ENCODE measurements at places on chromosomes 4 and X.

- no peak overlapping the region for H3K27ac ChIP-seq
- no peaks in the 10 kb centered on the region for H3K27me3 ChIP-seq
- DNase-seq = no peak
- no peak overlapping the region for H3K4me3 ChIP-seq
- no peaks in the 10 kb centered on the region for H3K4me1 ChIP-seq
Observed at GRCh38 chr4:89254847-89255246, 52.8 kb downstream of the GPRIN3 start.

GRCh38 chrX:155028877-155029291 lies 2.2 kb downstream of the FUNDC2 start:
- H3K27ac ChIP-seq = peak overlapping the region; percentile 42
- no peaks in the 10 kb centered on the region for H3K27me3 ChIP-seq
- no peaks in the 10 kb centered on the region for H3K36me3 ChIP-seq

- no peak for DNase-seq
- H3K4me1 ChIP-seq = no peaks in the 10 kb centered on the region
- H3K36me3 ChIP-seq = no peaks in the 10 kb centered on the region
- H3K27ac ChIP-seq = no peak overlapping the region
Observed at GRCh38 chr4:186757696-186758355, 34.2 kb upstream of the FAT1 start.

- no peaks in the 10 kb centered on the region for H3K4me1 ChIP-seq
- no peak overlapping the region for H3K4me3 ChIP-seq
- DNase-seq = no peak
- H3K27me3 ChIP-seq = no peaks in the 10 kb centered on the region
- H3K36me3 ChIP-seq = no peaks in the 10 kb centered on the region
Observed at GRCh38 chrX:122625821-122626220, 558.3 kb upstream of the GRIA3 start.

- no peak overlapping the region for H3K4me3 ChIP-seq
- no peak for DNase-seq
- no peaks in the 10 kb centered on the region for H3K27me3 ChIP-seq
- peaks cover 3% of the 10 kb centered on the region for H3K36me3 ChIP-seq
- H3K4me1 ChIP-seq = peaks cover 44% of the 10 kb centered on the region
Observed at GRCh38 chrX:71618787-71619186, 476 bp upstream of the CXCR3 start.

DNA sequence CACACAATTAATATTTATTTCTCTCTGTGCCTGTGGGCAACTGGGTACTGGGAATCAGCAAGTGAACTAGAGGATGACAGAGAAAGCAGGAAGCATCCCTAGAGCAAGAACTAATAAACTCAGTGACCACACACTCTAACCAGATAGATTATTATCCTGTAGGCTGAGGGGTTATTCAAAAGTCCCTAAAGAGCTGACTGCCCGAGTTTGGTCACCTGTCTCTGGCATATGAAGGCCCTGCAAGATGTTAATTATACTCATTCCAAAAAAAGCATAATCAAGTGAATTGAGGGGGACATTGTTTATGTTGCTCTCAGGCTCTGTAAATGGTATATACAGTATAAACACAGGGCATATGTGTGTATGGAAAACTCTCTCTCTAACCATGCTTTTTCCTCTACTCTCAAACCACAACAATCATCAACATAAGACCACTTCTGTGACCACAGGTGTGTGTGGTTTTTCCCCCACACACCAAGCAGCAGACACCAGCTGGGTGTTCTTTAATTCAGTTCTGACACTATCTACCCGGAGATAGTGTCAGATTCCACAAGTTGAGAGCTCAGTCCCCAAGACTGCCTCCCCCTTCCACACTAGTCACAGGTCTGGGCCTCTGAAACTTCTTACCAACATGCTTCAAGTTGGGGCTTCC lies 6.2 kb upstream of the HPSE start:
- no peak for DNase-seq
- H3K4me1 ChIP-seq = peaks cover 4% of the 10 kb centered on the region
- no peaks in the 10 kb centered on the region for H3K27me3 ChIP-seq
- no peak overlapping the region for H3K4me3 ChIP-seq
- no peak overlapping the region for H3K27ac ChIP-seq

DNA sequence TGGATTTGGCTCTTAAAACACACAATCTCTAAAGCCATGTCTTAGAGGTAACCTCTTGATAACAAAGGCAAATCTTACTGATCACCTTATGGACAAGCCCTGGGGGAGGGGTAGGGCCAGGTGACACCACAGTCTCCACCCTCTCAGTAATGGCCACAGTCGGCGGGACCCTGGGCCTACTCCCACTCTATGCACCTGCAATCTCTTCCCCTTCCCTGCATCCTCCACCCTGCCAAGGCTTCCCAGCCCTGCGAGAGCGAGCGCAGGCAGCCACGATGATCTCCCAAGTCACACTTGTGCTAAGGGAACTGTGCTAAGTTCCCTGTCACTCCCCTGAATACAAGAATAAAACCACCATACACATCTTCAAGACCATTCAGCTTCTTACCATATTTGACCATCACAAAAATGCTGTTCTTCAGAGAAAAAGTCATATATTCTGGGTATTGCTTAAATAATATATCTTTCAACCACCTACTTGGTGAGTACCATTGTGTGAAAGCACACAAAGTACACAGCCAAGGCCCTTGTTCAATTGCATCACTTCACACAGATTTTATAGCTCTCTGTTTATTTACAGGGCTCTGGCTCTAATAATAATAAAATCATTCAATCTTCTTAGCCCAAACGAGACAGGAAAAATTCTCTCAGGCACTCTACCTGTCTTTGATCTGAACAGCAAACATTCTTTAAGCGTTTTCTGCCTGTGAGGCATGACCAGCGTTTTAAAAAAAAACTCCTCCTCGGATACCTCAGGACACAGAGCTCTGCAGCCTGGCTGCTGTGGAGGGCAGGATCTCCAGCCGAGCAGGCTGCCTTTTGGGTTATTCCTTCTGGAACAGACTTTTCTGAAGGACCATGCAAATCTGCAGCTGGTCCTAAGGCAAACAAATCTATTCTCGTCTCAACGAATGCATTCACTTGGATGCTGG lies 115.7 kb upstream of the MAP3K15 start:
- H3K4me1 ChIP-seq = peaks cover 33% of the 10 kb centered on the region
- H3K27me3 ChIP-seq = no peaks in the 10 kb centered on the region
- no peak overlapping the region for H3K4me3 ChIP-seq
- H3K27ac ChIP-seq = peak overlapping the region; percentile 55
- no peak for DNase-seq
- peaks cover 7% of the 10 kb centered on the region for H3K36me3 ChIP-seq

DNA sequence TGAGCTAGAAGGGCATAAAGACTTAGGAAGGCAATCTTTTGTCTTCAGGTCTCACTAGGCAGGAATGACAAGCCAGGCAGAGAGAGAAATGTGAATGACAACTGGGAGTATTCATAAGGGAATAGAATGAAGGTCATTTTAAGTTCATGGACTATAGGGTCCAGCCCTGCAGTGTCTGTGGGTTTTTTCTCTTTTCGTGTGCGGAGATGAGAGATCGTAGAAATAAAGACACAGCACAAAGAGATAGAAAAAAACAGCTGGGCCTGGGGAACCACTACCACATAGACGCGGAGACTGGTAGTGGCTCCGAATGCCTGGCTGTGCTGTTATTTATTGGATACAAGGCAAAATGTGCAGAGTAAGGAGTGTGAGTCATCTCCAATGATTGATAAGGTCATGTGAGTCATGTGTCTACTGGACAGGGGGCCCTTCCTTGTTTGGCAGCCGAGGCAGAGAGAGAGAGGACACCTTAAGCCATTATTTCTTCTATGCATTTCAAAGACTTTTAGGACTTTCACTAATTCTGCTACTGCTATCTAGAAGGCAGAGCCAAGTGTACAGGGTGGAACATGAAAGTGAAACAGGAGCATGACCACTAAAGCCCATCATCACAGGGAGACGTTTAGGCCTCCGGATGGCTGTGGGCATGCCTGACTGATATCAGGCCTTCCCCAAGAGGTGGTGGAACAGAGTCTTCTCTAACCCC lies 921.8 kb upstream of the PCDH10 start:
- no peaks in the 10 kb centered on the region for H3K27me3 ChIP-seq
- no peak overlapping the region for H3K27ac ChIP-seq
- H3K4me1 ChIP-seq = no peaks in the 10 kb centered on the region
- no peaks in the 10 kb centered on the region for H3K36me3 ChIP-seq
- H3K4me3 ChIP-seq = no peak overlapping the region

DNA sequence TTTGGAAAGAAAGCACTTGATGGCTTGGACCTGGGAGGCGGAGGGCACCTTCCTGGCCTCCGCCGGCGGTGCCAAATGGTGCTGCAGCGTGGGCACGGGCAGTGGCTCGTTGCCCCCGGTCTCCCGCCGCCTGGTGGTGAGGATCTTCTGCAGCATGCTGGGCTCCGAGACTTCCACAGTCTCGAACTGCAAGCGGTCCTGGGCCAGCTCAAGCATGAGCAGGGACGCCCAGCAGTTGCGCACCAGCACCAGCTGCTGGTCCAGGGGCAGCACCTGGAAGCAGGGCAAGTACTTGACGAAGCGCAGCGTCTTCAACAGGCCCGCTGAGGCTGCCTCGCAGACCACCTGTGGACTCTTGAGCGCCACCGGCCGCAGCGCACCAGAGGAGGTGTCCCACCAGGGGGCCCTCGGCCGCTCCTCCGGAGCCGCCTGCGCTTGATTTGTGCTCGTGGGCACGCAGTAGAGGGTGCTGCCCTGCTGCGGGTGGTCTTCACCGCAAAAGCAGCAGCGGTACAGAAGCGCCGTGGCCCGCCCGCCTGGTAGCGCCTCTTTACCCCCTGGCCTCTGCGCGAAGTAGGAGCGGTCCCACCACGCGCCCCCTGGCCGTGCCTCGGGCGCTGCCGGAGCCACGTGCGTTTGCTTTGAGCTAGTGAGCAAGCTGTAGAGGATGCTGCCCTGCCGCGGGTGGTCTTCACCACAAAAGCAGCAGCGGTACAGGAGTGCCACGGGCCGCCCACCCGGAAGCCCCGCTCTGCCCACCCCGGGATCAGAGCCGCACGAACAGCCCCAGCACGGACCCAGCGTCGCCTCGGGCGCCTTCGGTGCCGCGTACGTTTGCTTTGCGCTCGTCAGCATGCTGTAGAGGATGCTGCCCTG lies 689 bp downstream of the NR0B1 start:
- no peak for DNase-seq
- H3K27me3 ChIP-seq = no peaks in the 10 kb centered on the region
- no peaks in the 10 kb centered on the region for H3K4me1 ChIP-seq
- H3K4me3 ChIP-seq = no peak overlapping the region

DNA sequence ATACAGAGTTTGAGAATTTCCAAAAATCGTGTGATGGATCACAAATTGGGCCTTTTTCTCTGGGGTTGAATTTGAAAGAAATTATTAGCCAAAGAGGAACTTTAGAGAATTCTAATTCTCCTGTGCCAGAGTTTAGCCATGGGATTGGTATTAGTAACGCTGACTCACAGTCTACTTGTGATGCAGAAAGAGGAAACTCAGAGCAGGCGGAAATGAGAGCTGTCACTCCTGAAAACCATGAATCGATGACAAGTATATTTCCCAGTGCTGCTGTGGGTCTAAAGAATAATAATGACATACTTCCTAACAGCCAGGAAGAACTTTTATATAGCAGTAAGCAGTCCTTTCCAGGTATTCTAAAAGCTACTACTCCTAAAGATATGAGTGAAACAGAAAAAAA lies 64.9 kb downstream of the N4BP2 start:
- no peak overlapping the region for H3K4me3 ChIP-seq
- no peak overlapping the region for H3K27ac ChIP-seq
- H3K4me1 ChIP-seq = no peaks in the 10 kb centered on the region
- H3K27me3 ChIP-seq = no peaks in the 10 kb centered on the region

GRCh38 chr4:6467600-6467999 lies 4.8 kb downstream of the PPP2R2C start:
- H3K4me1 ChIP-seq = no peaks in the 10 kb centered on the region
- H3K27ac ChIP-seq = no peak overlapping the region
- peaks cover 4% of the 10 kb centered on the region for H3K27me3 ChIP-seq
- no peak for DNase-seq
- no peaks in the 10 kb centered on the region for H3K36me3 ChIP-seq
- no peak overlapping the region for H3K4me3 ChIP-seq

DNA sequence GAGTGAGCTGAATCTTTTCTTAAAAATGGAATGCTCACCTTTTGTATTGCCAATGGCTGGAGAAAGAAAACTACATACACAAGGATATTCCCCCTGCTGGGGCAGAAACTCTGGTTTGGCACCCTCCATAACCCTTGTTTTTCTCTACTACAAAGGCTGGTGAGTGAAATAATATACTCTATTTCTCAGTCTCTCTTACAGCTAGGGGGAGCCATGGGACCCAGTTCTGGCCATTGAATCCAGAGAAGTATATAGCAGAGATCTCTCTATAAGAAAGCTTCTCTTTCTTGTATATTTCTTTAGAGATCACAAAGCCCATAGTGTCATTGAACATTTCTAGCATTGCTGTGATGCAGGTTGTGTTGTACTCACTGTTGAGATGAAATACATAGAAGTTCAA lies 49.8 kb downstream of the SMPX start:
- H3K4me3 ChIP-seq = no peak overlapping the region
- no peaks in the 10 kb centered on the region for H3K4me1 ChIP-seq
- no peak overlapping the region for H3K27ac ChIP-seq
- no peak for DNase-seq

DNA sequence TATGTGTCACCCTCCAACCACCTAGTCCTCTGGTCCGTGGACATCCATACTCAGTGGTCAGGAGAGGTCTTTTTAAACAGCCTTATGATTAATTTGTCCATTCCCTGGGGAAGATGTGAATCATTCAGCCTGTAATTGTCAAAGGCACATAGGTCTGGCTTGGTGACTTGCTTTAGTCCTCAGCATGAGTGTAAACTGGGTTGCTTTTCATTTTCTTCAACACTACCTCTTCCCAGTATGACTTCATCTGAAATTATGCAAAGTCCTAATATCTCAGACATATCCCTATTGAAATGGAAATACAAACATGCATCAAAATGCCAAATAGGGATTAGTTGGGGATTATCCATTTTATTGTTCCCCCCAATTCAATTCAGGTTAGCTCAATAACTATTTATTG lies 208.3 kb upstream of the AMOT start:
- H3K36me3 ChIP-seq = no peaks in the 10 kb centered on the region
- H3K27me3 ChIP-seq = no peaks in the 10 kb centered on the region
- H3K4me3 ChIP-seq = no peak overlapping the region
- H3K4me1 ChIP-seq = no peaks in the 10 kb centered on the region
- H3K27ac ChIP-seq = no peak overlapping the region

GRCh38 chr4:22848332-22848731 lies 155.6 kb downstream of the GBA3 start:
- no peaks in the 10 kb centered on the region for H3K36me3 ChIP-seq
- no peaks in the 10 kb centered on the region for H3K4me1 ChIP-seq
- no peak overlapping the region for H3K27ac ChIP-seq
- no peak for DNase-seq
- H3K4me3 ChIP-seq = no peak overlapping the region

Measured in GM12878 (cell line).